WERI-Rb-1 (cell line): ENCODE measurements at places on chromosomes 7 and 10.

- DNase-seq: no peak
Measured at GRCh38 chr10:33594475-33594874, 260.0 kb upstream of the NRP1 start.

DNA sequence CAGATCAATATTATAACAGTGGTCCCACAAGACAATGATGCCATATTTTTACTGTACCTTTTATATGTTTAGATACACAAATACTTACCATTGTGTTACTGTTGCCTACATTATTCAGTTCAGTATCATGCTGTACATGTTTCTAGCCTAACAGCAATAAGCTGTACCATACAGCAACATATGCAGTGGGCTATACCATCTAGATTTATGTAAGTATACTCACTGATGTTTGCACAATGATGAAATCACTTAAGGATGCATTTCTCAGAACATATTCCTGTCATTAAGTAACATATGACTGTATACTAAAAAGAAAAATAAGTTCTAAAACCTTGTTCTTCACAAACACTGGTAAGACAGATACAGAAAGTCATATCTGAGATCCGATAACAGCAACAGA is 468.6 kb upstream of the SEMA3A start:
- DNase-seq: no peak

GRCh38 chr10:78806681-78807221 is 262.0 kb upstream of the ZMIZ1 start:
- no peak for DNase-seq

DNA sequence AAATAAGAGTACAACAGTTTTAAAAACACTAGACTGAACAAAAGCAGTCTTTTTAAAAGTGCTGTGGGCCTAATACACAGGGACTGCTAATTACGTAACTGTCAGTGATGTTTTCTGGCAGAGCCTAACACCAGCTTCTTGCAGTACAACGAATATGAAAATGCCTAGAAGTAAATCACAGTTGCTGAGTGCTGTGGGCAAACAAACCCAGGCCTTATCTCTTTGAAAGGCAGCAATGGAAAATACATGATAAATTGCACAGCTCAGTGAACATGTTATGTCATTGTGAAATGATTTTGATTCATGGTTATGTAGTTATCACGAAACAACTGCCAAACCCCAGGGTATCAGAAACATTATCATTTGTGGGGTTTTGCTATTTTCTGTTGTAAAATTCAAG is 428.4 kb downstream of the GFRA1 start:
- no peak for DNase-seq

GRCh38 chr10:6503171-6503570 is 76.9 kb downstream of the PRKCQ start:
- no peak for DNase-seq

DNA sequence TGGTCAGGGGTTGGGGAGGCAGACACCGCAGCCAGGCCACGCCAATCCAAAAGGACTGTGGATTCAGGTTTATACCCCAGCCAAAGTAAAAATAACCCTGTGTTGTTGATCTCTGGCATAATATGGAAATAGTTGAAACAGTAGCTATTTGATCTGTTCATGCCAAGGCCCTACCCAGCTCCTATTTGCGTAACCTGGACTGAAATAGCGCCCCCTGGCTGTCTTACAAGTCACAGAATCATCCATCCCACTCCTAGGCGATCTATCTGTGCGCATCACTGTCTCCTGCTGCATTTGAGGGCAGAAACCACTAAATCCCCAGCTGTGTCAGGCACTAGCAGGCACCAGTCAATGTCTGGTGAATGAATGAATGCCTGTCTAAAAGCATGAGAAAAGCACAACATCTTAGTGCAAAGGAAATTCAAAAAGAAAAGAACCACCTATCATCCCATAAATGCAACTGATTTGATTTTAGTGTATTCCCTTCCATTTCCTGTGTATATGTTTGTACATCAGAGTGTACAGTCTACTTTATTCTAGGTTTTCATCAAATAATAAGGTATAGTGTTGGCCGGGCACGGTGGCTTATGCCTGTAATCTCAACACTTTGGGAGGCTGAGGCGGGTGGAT is 160.0 kb downstream of the SLIT1 start:
- peak; percentile 56 for DNase-seq

DNA sequence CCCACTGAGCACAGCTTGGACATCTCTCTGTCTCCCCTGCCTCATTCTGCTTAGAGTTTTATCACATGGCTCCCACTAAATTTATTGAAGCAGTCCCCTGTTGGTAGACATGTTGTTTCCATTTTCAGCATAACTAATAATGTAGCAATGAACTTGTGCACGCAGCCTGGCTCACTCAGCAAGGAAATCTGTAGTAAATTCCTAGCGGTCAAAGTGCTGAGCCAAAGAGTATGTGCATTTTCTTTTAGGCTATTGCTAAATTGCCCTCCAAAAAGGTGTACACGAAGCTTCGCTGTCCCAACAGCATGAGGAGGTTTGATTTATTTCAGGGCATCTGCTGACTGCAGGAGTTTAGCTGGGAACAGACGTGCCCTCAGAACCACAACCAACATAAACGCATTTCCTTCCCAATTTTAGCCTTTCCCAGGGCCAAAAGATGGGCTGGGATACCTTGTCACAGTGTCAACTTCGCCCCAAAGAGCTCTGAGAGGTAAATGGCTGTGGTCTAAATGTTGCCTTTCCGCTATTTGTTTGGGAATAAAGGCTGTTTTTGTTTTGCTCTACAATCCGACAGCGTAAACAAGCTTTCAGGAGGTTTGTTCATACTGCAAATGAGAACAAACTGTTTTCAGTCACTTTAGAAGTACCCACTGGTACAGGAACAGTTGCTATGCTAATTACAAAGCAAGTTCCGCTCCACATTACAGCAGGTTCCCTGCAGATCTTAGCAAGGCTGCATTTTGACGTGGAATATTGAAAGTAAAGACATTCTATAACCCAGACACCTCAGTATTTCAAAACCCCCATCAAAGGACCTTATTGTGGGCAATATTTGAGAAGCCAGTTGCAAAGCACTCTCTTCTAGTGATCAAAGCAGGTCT is 16.8 kb downstream of the VSIR start:
- DNase-seq: no peak

GRCh38 chr7:8209353-8209752 is 52.6 kb downstream of the ICA1 start:
- DNase-seq: no peak

DNA sequence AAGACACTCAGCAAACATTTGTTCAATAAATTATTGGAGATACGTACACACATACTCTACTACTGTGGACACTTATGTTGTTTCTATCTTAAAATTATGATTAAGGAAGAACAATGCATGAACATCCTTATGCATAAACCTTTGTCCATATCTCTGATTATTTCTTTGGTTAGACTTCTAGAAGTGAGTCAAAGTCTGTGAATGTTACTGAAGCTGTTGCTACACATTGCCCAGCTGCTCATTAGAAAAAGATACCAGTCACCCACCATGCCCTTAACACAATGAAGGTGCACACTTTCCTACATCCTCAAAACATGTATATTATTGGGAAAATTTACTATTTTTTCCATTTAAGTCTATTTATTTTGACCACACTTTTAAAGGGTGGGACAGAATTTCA is 1.4 kb upstream of the CLRN3 start:
- DNase-seq: no peak

DNA sequence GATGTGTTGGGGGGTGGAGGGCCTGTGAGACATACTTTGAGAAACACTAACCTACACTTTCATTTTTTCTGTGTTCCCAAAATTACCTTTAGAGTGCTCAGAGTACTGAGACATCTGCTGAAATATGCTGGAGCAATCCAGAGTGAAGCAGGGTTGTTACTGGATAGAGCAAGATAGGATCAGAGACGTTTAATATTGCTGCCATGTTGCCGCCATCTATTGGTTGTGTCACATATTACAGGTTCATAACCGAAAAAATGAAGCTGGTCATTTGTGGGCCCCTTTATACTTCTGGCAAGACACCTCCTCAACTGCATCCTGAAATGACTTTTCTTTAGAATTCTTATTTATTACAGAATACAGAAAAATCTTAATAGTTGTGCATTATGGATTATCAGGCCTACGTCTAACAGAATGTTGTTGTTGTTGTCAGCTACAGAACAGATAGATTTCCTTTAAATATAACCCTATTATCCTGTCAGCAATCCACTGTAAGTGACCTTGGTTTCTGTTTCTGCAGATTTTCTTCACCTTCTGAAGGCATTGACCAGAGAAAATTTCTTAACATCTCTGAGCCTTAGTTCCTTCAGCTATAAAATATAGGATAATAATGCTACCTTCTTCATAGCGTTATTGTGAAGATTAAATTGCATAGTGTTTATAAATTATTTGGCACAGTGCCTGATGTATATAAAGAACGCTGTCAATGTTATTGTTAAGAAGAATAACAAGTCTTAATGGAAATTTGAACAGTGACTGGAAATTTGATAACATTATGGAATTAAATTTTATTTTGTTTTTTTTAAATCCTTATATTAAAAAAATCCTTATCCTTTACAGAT is 16.2 kb upstream of the DLD start:
- DNase-seq: peak; percentile 48

GRCh38 chr7:128831178-128831993 is 1.2 kb downstream of the FLNC start:
- peak; percentile 82 for DNase-seq

DNA sequence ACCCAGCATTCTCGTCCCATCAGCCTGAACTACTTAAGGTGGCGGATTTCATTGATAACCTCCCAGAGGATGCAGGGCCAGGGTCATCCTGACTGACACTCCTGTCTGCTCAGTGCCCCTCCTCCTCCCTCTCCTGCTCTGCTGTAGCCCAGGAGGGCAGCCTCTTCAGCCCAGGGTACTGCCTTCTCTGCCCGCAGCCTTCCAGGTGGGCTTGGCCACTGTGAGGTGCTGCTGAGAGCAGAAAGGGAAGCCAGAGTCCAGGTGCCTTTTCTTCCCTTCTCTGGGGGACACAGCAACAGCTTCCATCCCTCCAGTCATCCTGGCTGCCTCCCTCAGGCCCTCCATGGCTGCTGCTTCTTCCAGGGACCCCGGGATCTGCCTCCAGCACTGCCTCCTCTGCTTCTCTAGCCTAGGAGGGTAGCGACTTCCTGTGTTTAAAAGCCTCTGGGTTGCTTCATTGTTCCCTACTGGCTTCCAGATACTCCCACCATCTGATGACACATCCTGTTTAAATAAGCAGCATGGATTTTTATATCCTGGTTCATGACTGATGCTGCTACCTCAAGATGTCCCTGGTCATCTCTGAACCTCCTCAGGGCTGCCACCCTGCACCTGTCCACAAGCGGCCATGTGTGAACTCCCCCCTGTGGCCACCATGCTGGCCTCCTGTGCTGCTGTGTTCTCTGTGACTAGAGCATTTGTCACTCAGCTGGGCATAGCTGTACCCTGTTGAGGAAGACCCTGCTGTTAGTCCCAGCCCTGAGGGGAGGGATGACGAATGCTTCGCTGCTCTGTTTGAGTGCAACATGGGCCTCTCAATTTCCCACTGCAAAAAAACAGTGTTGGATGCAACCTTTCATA is 55.8 kb downstream of the AKR1C4 start:
- DNase-seq: no peak

GRCh38 chr7:149787428-149788299 is 14.3 kb upstream of the ZNF467 start:
- DNase-seq: peak; percentile 47

GRCh38 chr7:142854372-142855113 is at the start of gene EPHB6:
TSS of gene EPHB6 (plus strand) at chr7:142855076. CDS start at chr7:142863228, 8,152 bp downstream.
- peak; percentile 70 for DNase-seq

GRCh38 chr7:95863-96260 is 96.5 kb upstream of the FAM20C start:
- no peak for DNase-seq

GRCh38 chr7:1842321-1843221 is 172.5 kb downstream of the ELFN1 start:
- DNase-seq: peak; percentile 79

DNA sequence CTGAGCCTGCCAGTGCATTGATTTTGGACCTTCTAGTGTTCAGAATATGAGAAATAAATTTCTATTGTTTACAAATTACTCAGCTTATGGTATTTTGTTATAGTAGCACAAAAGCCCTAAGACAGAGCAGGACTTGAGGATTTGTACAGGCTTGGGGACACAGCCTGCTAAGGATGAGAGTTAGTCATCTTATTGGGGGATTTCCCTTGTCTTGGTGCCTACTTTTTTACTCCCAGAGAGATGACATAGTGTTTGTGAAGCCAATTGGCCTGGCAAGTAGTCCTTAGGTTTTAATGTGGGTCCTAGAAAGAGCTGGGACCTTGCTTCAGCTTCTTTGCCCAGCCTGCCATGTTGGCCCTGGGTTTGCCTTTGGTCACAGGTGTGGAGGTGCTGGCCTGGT is 364.0 kb downstream of the REEP3 start:
- no peak for DNase-seq

- DNase-seq: no peak
Measured at GRCh38 chr10:5665373-5666007, 905 bp downstream of the ASB13 start.

DNA sequence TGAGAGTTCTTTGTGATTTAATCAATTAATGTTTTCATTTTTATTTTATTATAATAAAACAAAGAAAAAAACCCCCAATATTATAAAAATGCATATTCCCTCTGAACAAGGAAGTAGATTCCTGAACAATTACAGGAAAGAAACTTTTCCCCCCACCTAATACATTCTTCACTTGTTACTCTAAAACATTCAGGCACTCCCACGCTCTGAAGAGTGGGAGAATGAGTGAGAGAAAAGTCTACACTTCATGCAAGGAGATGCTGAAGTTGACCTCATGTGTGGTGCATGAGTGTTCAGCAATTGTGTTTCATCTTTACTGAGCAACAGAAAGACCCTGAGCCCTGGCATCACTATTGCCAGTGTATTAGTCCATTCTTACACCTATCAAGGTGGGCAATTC is 244.2 kb upstream of the IGFBP3 start:
- no peak for DNase-seq

DNA sequence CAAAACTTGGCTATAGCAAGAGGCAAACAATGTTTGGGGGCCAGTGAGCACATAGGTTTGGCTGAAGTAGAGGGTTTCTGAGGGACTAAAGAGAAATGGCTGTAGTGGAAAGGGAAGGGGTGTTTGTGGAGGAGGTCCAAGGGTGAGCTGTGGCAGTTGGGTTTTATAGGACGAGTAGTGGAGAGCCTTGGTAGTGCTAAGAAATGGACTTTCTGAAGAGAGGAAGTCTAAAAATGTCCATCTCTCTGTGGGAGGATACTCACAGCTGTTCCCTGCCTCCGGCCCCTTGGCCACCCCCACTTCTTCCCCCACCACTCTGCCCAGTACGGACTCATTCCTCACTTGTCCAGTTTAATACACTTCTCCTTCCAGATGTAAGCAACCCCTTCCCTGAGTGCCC is 64.3 kb downstream of the ZNF22 start:
- no peak for DNase-seq

GRCh38 chr7:38558761-38559345 is 72.3 kb downstream of the AMPH start:
- no peak for DNase-seq

DNA sequence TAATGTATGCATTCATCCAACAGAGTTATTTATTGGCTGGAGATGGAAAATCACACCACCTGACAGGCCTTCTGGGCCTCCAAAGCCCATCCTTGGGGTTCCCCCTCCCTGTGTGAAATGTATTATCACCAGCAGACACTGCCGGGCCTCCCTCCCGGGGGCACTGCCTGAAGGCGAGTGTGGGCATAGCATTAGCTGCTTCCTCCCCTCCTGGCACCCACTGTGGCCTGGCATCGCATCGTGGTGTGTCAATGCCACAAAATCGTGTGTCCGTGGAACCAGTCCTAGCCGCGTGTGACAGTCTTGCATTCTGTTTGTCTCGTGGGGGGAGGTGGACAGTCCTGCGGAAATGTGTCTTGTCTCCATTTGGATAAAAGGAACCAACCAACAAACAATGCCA is 15.3 kb downstream of the TACR2 start:
- no peak for DNase-seq

GRCh38 chr10:133618851-133619250 is 7.7 kb downstream of the FRG2B start:
- no peak for DNase-seq
